ENCODE measurements at places on chromosomes 12 and 14.

DNA sequence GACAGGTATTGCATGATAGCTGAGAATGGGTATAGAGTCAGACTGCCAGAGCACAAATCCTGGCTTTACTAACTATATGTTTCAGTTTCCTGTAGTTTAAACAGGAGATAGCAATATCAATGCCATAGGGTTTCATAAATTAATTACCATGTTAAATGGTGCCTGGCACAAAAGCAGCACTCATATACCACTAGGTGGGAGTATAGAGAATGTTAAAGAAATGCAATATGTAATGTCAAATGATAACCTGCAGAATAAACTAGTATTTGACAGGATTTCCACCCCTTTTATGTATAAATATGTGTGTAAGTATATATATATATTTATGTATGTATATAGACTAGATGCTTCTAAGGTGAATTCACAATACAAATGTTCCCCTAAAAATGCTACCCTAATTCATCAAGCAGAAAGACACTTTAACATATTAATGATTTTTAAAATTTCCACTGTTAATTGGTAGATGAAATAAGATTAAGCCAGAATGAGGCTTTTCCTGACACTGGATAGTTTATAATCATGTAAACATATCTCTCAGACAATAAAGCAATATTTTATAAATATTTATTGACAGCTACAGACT lies 8.6 kb downstream of the WDR89 start:
- no peak for DNase-seq

- DNase-seq = no peak
Measured at GRCh38 chr12:91620992-91621391, 438.4 kb upstream of the DCN start.

DNA sequence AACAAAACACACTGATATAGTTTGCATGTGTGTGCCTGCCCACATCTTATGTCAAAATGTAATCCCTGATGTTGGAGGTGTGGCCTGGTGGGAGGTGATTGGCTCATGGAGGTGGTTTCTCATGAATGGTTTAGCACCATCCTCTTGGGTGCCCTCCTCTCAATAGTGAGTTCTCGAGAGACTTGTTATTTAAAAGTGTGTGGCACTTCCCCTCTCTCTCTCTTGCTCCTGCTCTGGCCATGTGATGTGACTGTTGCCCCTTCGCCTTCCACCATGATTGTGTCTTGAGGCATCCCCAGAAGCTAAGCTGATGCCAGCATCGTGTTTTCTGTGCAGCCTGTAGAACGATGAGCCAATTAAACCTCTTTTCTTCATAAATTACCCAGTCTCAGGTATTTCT lies 454.1 kb upstream of the DCN start:
- DNase-seq = no peak

- DNase-seq = peak; percentile 63
Measured at GRCh38 chr12:54207539-54208294, 18.9 kb upstream of the SMUG1 start.

DNA sequence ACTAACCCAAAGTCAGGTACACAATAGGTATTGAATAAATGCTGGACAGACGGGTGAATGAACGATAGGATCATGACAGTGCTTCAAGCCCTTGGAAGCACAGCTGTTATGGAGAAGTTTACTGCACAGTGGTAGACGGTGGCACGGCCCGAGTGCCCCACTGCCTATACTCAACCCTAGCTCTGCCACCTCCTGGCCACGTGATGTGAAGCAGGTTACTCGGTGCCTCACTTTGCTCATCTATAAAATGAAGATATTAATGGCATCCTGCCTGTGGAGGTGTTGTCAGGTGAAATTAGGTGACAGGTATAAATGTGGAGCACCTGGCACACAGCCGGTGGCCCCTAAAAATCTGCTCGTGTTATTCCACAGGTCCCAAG lies 5.8 kb downstream of the ASB2 start:
- DNase-seq = peak; percentile 64

GRCh38 chr12:108622421-108622820 lies 11.3 kb downstream of the SELPLG start:
- DNase-seq = no peak

GRCh38 chr12:130120012-130120805 lies 42.1 kb upstream of the FZD10 start:
- DNase-seq = no peak

DNA sequence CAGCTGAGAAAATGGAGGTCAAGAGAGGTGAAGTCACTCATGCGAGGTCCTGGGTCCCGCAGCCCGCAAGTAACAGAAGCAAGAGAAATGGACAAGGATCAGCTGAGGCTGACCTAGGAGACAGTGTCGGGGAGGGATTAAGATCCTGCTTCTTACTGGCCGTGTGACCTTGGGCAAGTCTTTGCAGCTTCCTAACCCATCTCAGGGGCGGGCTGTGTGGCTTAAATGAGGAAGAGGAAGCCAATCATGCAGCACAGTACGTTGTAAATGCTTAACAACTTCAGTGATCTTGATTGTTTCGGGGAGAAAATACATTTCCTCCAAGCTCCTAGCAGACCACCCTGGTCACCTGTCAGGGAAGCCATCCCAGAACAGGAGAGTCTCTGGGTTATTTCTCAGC lies 7.1 kb upstream of the PGF start:
- no peak for DNase-seq

DNA sequence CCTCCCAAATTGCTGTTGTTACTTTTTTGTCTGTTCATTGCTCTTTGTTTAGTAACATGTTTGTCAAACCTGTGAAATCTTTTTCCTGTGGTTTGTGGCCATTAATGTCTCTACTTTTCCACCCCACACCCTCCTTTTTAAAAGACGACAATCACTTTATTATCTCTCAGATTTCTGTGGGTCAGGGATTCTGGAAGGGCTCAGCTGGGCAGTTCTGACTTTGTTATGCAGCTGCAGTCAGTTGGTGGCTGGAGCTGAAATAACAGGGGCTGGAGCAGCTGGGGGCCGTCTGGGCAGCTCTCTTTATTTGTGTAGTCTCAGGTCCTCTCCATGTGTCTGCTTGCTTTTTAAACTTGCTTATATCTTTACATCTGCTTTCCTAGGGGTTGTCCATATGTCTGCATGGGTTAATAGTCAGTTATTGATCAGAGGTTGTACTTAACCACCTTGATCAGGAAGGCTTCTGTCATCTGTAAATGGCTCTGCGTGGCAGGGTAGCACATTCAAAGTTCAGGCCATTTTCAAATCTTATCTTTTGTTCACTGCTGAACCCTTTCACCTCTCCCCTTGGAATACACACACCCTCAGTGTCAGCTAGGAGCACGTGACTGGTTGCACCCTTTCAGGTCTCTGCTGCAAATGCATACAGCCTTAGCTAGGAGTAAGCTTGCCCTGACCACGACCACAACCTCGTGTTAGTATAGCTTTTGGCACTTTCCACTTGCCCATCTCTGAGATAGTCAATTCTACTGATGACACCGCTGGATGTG lies 27.9 kb downstream of the BORCS5 start:
- no peak for DNase-seq

GRCh38 chr12:31682136-31682962 lies 22.9 kb downstream of the ETFBKMT start:
- DNase-seq = peak; percentile 38

- no peak for DNase-seq
Measured at GRCh38 chr12:6218347-6218925, 18.2 kb downstream of the CD9 start.

DNA sequence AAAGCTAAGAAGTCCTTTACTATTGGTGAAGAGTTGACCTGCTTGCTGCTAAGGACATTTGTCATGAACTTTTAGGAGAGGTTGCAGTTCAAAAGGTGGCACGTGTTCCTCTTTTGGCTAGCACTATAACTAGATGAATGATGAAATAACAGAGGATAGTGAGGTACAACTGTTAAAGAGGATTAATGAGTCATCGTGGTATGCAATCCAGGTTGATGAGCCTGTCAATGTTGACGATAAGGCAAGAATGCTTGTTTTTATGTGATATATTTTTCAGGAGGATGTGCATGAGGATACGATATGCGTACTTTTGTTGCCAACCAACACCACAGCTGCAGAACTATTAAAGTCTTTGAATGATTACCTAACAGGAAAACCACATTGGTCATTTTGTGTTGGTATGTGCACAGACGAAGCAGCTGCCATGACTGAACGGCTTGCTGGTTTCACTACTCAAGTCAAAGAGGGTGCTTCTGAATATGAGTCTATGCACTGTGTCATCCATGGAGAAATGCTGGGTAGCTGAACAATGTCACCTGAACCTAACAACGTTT lies 10.6 kb downstream of the CEP128 start:
- no peak for DNase-seq

- DNase-seq = no peak
Measured at GRCh38 chr12:13193505-13194231, 2.9 kb upstream of the EMP1 start.
